ENCODE measurements at places on chromosomes 7 and 10.

DNA sequence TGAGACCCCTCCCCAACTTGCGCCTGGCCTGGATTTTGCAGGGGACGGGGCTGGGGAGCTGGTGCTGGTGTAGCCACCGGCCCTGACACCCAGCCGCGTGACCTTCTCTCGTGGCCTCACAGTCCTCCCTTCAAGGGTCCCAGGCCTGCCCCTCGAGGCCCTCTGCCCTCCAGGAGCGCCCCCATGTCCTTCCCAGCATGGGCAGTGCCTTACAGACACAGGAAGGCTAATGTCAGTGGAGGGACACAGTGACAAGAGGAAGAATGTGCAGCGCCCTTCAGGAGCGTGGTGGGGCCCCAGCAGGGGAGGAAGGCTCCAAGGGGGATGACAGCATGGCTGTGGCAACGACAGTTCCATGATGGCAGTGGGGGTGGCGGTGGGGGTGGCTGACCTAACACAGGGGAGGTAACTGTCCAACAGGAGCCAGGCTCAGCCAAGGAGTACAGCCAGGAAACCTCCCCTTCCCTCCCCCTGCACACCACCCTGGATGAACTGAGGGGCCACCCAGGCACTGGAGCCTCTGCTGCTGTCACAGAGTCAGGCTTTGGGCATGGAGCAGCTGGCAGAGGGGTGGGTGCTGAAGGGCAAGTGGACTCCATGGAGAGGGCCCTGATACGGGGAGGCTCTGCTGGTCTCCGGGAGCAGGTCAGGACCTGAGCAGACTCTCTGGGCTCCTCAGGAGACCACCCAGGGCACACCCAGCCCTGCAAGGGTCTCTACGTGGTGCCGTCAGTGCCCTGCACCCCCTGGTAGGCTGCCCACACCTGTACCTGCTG, 76.0 kb upstream of the RET start:
- DNase-seq = no peak

GRCh38 chr7:103065667-103066066, 8.9 kb downstream of the FBXL13 start:
- no peak for DNase-seq

GRCh38 chr7:101235050-101235449, 2.6 kb downstream of the CLDN15 start:
- DNase-seq = no peak

DNA sequence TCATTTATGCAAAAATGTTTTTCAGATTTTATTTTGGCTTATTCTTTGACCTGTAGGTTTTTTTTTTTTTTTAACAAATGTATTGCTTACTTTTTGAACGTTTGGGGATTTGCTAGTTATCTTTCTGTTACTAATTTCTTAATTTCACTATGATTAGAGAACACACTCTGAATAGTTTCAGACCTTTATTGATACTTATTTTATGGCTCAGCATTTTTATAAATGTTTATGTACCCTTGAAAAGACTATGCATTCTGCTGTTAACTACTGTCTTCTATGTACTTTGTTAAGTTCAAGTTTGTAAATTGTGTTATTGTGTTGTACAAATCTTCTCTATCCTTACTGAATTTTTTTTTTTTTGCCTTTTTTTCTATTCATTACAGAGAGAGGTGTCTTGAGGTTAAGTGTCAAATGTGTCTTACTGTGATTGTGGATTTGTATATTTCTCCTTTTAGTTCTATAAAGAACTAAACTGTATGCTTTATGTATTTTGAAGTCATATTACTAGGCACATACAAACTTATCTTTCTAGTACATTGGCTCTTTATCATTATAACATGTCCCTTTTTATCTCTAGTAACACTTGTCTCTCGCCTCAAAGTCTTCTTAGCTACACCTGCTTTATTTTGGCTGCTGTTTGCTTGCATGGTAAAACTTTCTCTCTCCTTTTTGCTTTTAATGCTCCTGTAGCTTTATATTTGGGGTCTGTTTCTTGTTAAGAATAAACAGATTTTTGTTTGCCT, 8.1 kb downstream of the MKLN1 start:
- no peak for DNase-seq

- no peak for DNase-seq
Measured at GRCh38 chr7:140966561-140967233, 42.0 kb upstream of the BRAF start.

DNA sequence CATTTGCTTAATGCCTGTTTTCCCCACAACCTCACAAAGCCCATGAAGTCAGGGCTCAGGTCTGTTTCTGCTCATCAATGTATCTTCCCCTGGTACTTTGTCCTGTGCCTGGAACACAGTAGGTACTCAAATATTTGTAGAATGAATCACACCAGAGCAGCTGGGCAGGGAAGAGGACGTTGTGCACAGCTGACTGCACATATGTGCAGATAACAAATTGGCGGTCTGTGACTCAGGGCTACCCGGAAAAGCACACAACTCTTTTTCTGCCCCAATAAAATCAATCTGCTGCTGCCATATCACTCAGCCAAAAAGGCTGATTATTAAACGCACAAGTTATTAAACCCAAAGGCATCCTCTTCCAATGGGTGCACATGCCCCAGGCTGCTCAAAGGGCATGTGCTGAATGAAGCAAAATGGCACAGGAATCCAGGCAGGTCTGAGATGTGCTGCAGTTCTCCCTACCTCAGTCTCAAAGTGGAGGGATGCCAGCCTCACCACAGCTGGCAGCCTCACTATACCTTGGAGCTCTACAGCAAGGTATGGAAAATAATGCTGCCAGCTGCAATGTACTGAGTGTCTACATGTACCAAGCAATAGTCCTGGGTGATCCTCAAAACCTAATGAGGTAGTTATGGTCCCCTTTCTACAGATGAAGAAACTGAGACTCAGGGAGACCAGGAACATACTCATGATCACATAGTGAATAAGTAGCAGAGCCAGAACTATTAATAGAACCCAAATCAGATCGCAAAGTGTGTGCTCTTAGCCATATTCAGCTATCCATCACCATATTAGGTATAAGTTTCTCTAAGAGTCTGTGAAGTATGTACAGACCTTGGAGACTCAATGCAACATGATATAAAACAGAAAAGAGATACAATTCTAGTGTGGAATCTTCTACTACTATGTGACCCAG, 43.4 kb downstream of the SORBS1 start:
- no peak for DNase-seq

DNA sequence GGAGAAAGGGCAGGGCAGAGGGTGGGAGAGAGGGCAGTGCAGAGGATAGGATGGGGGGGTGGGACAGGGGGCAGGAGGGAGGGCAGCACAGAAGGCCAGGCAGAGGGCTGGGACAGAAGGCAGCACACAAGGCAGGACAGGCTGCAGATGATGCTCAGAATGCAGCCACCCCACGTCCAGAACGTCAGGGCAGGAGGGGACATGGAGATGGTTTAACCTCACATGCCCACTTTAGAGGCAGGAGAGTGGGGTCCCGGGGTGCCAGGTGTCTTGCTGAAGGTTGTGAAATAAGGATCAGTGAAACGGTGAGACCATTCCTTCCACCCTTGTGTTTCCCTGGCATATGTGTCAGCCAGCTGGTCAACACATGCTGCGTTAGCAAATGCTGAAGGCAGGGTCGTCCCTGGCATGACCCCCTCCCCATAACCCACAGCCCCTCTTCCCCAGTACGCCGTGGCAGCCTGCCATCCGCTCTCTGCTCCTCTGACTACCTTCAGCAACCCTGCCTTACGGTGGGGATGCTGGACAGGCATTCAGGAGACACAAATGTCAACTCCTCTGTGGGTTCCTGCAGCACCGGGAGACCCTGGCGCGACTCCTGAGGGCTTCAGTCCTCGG, 592.1 kb downstream of the DNAJB6 start:
- DNase-seq = no peak

DNA sequence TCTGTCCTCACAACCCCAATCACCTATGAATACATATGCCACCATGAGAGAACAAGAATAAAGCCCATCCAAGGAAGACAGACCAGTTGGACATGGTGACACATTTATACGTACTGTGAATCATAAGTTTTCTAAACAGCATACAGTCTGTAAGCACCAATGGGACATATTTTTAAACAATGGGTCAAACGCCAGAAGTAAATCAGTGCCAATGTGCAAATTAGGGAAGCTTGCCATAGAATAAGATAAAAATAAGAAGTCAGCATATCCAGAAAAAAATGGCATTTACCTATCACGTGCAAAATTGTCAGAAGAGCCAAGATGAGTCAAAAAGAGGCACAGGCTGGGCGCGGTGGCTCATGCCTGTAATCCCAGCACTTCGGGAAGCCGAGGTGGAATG, 910.4 kb downstream of the SORCS1 start:
- DNase-seq = no peak
